Stimulated activated CD8-positive, alpha-beta memory T cell treated with anti-CD3 and anti-CD28 coated beads, Interleukin-4, amount 100 ng/mL, for 24 hours (primary cell): ENCODE measurements at places on chromosomes 1 and 21.

GRCh38 chr1:66292944-66293343 is 241.0 kb upstream of the SGIP1 start:
- DNase-seq, result no peak

- no peak for DNase-seq
Measured at GRCh38 chr1:36199934-36200741, 24.1 kb upstream of the THRAP3 start.

- DNase-seq, result no peak
Measured at GRCh38 chr1:99595041-99595440, 50.9 kb upstream of the PALMD start.

- DNase-seq, result no peak
Measured at GRCh38 chr1:116679091-116679827, 11.7 kb upstream of the IGSF3 start.

DNA sequence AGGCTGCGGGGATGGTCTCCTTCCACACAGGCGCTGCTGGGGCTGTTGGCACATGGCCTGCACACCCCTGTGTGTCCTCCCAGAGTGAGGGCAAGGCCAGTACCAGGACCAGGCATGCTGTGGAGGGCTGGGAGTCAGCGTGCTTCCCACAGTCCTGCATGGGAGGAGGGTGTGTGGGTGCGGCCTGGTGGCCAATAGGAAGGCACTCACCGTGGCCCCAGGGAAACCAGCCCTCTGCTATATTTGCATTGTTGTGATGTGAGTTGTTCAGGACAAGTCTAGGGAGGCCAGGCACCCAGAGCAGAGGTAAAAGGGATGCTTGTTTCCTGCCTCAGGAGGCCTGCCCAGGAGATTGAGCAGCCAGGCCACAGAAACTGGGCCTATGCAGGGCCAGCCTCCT is 59.5 kb downstream of the S100B start:
- DNase-seq, result no peak

GRCh38 chr1:53362270-53362669 is 34.4 kb upstream of the LRP8 start:
- DNase-seq, result no peak

GRCh38 chr21:35854281-35854680 is 206.0 kb downstream of the SETD4 start:
- no peak for DNase-seq

- no peak for DNase-seq
Measured at GRCh38 chr1:46131093-46131492, 1.3 kb downstream of the PIK3R3 start.

- no peak for DNase-seq
Measured at GRCh38 chr1:36377791-36378492, 7.8 kb downstream of the STK40 start.

GRCh38 chr1:246210756-246211155 is 296.3 kb downstream of the SMYD3 start:
- DNase-seq, result no peak

GRCh38 chr1:8529901-8530300 is 212.0 kb downstream of the SLC45A1 start:
- DNase-seq, result no peak

DNA sequence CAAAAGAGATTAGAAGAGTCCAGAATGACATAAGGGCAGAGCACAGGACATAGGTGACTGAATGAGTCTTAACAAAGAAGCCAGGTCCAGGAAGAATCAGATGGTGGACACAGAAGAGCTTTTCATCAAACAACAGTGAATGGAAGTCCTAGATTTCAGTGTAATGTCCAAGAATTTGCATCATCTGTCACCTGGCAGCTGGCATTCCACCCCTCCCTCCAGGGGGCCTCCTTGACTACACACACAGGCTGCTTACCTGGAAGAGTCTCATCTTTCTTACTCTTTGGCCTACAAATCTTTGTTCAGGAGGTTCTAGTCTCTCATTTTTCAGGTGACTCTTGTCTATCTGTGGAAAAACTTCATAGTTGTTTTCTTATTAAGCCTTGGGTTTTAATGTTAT is 36.2 kb downstream of the GORAB start:
- DNase-seq, result no peak

- DNase-seq, result no peak
Measured at GRCh38 chr1:76477156-76477555, 390.1 kb upstream of the ST6GALNAC5 start.

DNA sequence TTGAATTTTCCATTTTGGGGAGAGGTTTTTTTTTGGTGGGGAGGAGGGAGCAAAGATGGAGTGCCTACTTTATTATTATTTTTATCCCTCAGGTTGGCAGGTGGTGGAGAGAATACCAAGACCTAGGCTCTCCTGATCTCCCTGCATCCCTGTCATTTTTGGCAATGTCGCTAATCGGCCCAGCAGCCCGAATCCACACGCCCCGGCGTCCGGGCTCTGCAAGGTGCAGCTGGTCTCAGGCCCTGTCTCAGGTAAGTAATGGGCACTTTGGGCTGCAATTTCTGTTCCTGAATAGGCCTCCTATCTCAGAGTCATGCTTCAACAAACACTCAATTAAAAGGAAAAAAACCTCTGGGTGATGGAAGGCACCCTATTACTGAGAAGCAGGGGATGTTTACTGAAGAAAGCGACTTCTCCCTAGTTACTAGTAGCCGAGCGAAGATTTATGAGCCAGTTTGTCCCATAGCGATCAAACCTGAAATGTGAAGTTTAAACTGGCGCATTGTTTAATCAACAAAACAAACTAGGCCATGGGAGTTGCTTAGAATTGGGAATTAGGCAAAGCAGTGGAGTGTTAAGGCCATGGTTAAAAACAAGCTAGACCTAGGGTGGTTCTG is 137.8 kb downstream of the RWDD3 start:
- no peak for DNase-seq

DNA sequence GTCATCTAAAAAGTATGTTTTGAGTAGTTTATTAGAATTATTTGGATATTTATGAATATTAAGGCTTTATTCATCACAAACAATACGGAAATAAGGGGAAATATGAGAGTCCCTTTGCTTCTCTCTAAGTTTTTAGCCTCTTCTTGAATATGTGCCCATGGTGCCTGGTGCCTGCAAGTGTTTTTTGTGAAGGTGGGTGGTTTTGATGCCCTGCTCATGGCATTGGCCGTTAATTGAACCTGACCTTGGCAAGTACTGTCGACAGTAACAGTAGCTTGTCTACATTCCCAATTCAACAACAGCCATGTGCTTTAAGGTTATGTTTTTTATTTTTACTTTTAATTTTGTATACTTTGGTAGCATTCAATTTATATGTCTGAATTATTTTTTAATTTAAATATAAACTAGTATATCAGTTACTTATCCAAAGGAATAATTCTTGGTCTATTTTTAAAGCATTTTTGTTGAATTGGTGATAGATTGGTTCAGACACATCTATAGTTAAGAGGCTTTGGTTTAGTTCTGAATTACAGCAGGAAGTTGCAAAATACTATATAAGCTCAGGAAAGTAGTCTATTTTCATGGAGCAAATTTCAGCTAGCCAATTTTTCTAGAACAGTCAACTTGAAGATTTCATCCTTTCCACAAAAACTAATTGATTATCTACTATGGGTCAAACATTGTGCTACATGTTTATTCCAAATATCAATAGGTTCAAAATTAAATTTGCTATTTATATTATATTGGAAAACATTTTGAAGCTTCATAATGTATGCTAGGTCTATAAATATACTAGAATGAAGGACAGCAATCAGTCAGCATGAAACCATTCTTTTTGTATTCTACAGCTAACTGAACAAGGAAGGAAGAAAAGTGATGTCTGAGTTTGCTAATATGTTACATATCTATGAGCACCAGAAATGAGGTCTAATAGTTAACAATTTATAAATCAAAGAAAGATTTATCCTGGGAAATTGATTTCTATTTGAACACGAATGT is 184.4 kb downstream of the MRPL39 start:
- no peak for DNase-seq

GRCh38 chr1:212628813-212629415 is 20.4 kb downstream of the ATF3 start:
- no peak for DNase-seq

DNA sequence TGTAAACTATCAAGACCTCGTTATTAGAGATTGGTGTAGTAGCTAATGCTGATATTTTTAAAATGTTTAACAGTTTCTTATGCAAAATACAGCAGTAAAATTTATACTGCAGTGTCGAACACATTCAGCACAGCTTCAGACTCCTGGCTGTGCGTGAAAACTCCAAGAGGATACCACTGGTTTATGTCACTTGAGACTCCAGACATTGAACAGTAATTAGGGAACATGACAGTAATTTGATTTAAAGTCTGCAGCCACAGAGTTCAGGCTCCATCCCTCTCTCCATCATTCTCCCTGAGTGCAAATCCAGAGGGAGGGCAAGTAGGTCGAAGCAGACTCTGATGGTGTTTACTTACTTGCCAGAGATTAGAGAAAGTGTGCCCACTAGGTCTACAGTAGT is 94.2 kb downstream of the AK5 start:
- DNase-seq, result no peak

DNA sequence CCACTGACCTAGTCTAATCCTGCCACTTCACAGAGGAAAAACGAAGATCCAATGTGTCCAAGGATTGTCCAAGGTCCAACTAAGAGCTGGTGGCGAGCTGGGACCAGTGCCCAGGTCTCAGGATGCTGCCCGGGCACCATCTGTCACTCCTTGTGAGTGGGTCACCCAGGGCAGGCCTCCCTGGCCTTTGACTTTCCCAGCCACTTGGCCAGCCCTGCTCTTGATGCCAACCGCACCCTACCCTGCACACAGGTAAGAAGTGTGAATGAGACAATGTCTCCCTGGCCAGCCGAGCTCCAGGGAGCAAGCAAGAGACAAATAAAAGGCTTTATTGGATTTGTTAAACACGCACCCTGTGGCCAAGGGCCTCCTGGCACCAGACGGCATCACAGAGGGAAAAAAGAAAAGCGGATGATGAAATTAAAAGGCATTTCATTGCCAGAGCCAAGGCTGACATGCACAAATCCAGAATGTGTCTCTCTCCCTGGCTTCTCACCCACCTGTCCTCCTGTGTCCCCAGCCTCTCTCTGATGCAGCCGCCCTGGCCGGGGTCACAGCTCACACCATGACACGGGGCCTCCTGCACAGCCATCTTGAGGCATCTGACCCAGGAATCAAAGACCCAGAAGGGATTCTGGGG is 72.8 kb downstream of the CAMK2N1 start:
- no peak for DNase-seq

GRCh38 chr1:201444792-201445191 is 23.3 kb upstream of the TNNI1 start:
- no peak for DNase-seq

GRCh38 chr1:21149855-21150432 is 26.8 kb downstream of the EIF4G3 start:
- DNase-seq, result no peak

DNA sequence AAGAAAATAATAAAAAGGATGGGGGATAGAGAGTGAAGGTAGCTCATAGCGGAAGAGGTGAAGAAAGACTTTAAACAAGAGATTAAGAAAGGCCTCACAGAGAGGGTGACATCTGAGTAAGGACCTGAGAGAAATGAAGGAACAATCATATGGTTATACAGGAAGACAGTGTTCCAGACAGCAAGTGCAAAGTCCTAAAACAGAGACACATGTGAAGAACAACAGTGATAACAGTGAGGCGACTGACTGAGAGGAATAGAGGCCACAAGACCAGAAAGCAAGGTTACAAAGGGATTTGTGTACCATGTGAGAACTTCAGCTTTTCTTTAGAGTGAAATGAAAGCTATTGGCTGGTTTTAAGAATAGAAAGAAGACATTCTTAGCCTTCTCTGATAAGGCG is 141.6 kb upstream of the PALMD start:
- DNase-seq, result no peak

- DNase-seq, result no peak
Measured at GRCh38 chr1:229832695-229833094, 206.6 kb downstream of the URB2 start.

DNA sequence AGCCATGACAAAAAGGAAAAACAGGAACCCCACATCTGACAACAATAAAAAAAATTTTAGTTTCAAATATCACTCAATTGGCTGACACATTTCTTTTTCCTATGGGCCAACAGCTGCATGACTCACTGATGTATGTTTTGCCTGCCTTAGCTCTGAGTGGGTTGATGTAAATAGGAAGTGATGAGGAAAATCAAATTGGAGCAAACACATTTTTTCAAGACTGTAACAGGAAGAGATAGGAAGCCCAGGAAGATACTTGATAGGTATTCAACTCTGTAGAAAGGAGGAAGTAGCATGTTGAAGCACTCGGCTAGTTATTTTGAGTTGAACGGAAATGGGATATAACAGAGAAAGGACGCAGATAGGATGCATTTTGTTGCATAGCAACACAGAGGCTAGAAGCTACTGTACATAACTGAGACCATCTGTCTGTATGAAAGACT is 168.0 kb upstream of the NR5A2 start:
- DNase-seq, result no peak

DNA sequence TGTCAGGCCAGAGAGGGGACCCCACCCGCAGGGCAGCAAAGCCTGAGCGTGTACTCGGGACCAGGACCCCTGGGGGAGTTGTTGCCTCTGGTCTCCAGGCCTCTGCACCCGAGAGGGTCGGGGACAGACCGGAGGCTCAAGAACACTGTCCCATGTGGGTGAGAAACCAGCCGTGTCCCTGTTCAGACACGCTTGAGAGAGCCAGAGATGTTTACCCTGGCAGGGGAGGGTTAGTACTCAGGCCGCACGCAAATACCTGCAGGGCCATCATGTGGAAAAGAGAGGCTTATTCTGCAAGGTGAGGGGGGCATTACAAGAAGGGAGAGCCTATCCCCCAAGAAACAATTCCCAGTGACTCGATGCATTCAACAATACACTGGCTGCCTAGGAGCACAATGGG is 74.0 kb upstream of the ARHGEF16 start:
- no peak for DNase-seq

GRCh38 chr1:228029281-228029680 is 22.5 kb downstream of the WNT3A start:
- no peak for DNase-seq

- DNase-seq, result peak; percentile 70
Measured at GRCh38 chr1:27136998-27137542, 17.9 kb downstream of the SLC9A1 start.

DNA sequence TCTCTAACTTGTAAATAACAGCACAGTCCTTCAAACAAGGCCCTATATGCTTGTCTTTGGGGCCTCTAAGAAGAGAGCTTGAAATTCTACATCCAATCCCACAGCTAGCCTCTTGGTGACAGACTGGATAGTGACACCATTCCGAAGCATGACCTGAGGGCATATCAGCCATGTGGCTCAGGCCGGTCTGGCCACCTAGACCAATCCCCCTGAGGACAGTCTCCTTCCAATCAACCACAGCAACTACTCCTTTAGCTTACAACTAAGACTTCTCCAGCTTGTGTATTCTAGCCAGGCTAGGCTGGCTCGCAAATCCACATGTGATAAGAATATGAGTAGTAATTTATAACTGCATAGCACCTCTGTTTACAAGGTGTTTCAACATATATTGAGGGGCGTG is 14.0 kb downstream of the BCAR3 start:
- DNase-seq, result no peak
